ENCODE measurements at places on chromosomes 6 and 20.

DNA sequence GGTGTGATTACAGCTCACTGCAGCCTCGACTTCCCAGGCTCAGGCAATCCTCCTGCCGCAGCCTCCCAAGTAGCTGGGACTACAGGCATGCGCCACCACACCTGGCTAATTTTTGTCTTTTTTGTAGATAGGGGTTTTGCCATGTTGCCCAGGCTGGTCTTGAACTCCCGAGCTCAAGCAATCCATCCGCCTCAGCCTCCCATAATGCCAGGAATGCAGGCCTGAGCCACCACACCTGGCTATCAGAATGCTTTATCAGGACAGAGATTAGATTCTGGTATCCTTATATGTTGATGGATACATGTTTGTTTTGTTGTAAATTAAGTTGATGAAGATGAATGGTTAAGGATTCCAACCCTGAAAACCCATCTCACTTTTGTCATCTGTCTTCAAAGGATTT lies 24.2 kb downstream of the LHFPL5 start:
- no peak for DNase-seq

GRCh38 chr20:55446301-55446700 lies 559.0 kb downstream of the CBLN4 start:
- peak; percentile 38 for DNase-seq

GRCh38 chr6:1929931-1930330 lies 315.5 kb downstream of the GMDS start:
- DNase-seq = no peak

GRCh38 chr20:24185791-24186190 lies 197.2 kb upstream of the GGTLC1 start:
- DNase-seq = no peak

- DNase-seq = no peak
These were observed 40.0 kb downstream of the PLAGL2 start for GRCh38 chr20:32167552-32167951.

DNA sequence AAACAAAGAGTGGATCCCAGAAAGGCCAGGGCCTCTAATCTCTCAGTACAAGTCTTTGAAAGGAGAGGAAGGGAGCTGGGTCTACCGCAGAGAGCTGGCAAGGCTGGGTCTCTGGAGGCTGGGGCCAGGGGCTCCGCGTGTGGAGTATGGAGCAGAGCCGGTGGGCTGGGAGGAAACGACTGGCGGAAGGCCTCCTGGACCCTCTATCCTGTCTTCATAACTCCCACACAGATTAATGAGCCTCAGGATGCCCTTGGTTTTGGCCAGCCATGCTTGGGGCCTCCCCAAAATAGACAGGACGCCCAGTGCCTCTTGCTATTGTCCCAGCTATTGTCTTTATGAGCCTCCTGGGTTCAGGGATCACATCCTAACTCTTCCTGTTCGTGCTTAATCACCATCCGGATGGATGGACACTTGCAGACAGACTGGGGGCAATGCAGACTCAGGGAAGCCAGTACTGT lies 306.4 kb downstream of the DHX35 start:
- DNase-seq = no peak

GRCh38 chr6:36210182-36210581 lies 13.6 kb downstream of the BRPF3 start:
- DNase-seq = no peak

- no peak for DNase-seq
These were observed 125.9 kb downstream of the TAF4 start for GRCh38 chr20:61939691-61940360.

DNA sequence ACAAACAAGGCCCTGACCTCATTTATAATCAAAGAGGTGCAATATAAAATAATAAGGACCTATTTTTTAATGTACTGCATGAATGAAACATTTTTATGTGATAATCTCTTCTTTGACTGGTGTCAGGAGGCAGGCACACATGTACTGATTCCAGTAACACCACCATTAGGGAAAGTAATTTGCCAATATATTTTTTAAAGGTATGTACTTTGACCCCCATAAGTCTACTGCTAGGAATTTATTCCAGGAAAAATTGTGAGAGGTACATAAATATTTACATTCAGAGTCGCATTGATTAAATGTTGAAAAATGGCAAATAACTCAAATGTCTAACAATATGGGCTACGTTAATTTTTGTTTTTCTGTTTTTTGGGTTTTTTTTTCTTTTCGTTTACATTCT lies 325.4 kb upstream of the PRDM1 start:
- DNase-seq = no peak

DNA sequence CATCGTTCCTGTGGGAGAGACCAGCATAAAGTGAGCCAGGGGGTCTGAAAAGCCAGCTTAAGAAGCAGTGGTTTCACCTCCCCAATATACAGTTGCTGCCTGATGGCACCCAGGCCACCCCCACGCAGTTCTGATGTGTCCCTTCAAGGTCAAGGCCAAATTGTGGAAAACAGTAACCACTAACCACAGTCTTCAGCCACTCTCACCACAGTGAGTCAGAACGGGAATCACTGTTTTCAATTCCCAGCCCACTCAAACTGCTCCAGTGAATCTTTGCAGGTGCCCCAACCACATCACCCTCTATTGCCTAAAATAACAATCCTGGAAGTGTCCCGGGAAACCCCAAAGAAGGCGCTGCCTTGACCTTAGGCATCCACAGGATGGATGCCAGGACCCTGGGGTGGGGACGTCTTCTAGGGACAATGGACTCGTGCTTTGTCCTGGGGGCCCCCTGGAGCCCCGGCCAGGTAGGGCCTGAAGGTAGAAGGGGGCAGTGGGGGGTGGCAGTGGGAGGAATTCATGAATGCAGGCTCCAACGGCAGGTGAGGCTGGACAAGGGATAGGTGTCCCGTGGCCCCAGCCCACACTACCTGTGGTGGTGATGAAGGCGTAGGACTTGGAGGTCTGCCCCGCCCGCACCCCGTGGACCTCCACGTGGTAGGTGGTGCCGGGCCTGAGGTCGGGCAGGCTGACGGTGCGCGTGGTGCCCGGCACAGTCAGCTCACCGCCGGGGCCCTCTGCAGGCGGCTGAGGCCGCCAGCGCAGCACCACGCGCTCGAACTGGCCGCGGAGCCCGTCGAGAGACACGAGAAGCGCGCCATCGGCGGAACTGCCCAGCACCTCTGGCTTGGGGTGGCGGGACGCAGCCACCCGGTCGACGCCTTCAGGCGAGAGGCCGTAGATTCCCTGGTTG lies 22.2 kb downstream of the TNXB start:
- no peak for DNase-seq

DNA sequence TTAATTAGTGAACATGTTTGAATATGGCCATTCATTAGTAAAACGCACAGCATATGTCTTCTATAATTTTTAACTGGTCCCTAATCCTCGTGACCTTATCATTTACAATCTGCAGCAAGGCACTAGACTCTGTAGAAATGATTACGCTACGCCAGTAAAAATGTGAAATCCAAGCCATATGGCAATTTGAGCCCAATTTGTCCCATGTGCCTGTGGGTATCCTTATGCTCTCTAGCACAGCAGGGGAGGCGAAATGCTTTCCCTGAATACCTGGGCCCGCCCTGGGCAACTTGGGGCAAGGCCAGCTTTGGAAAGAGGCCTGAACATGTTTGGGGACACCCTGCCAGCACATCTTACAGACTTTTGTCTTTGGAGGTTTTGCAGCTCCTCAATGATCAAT lies 122.7 kb upstream of the AGPAT4 start:
- no peak for DNase-seq

- DNase-seq = peak; percentile 35
These were observed 73.7 kb downstream of the LYRM2 start for GRCh38 chr6:89564752-89565427.

DNA sequence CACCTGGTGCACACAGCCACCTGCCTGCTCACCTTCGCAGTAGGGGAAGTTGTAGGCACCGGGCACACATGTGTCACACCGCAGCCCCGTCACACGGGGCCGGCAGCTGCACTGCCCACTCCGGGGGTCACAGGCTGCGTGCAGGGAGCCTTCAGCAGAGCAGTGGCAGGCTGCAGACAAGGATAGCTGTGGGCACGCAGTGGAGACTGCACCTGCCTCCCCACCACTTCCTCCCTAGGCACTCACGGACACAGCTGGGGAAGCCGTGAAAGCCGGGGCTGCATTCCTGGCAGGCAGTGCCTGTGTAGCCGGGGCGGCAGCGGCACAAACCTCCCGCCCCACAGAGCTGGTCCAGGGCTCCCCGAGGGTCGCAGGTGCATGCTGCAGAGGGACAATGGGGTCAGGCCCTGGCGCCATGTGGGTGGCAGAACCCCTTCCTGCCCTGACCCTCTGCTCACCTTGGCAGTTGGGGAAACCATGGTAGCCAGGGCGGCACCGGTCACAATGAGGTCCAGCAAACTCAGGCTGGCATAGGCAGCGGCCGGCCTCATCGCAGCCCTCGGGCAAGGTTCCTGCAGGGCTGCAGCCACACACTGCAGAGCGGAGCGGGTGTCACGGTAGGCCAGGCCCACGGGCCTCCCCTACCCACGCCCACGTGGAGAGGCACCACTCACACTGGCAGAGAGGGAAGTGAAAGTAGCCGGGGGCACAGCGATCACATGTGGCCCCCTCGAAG lies 29.4 kb downstream of the LAMA5 start:
- no peak for DNase-seq

GRCh38 chr6:125586074-125586473 lies 163.4 kb upstream of the HEY2 start:
- DNase-seq = no peak

DNA sequence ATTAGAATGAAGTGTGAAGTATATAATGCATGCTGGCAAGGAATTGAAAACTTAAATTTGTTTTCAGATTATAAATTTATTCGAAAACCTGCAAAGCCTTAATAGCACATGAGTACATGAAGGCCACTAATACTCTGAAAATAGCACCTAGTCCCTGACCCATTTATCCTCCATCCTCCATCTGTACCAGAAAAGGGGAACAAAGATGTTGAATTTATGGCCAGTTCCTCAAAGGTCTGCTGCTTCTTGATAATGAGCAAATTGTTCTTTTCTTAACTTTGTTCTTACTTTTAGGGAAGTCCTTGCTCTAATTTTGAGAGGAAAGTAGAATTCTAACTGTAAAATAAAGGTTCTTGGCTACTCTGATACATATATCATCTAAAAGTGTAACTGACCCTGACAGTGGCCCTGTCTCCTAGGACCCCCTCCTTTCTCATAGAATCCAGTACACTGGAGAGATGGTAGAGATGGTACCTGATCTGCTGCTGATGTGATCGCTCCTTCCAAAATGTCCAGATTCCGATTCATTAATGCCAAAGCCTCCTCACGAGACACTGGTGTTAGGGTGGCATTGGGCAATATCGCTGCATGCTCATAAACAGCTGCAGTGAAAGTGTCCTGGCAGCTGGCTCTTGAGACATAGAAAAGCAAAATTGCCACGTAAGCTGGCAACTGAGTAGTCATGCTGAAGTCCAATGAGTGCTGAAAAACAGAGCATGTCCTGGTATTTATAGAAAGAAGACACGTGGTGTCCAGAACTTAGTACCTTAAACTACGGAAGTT lies at the start of gene VNN1:
Gene VNN1 (minus strand): TSS at position 704 of the 783 bp plus-strand sequence. CDS start 20 bp downstream, at position 684.
- DNase-seq = no peak

DNA sequence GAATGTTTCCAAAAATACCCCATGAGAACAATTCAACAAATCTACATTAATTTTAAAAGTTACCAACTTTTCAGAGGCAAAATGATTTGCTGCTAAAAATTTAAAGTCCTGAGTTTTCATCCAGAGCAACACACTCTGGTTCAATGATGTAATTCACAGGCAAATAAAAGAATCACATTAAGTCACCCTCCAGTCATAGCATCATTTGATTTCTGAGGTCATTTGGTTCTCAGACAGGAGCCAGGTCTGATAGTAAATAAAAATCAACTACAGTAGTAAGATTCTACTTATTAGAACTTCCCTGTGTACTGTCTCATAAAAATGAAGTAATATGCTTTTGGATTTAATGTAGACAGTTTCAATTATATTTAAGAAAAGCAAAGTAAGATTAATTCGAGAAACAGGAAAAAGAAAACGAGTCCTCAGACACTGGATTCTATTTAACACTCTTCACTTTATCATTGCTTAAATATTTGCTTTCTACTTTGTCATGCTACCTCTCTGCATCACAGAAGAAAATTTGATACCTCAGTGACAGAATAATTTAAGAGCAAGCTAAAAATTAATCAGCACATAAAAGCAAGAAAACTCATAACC lies 25.8 kb downstream of the MAP7 start:
- peak; percentile 74 for DNase-seq

GRCh38 chr6:28206928-28207509 lies 18.1 kb upstream of the ZSCAN9 start:
- no peak for DNase-seq

DNA sequence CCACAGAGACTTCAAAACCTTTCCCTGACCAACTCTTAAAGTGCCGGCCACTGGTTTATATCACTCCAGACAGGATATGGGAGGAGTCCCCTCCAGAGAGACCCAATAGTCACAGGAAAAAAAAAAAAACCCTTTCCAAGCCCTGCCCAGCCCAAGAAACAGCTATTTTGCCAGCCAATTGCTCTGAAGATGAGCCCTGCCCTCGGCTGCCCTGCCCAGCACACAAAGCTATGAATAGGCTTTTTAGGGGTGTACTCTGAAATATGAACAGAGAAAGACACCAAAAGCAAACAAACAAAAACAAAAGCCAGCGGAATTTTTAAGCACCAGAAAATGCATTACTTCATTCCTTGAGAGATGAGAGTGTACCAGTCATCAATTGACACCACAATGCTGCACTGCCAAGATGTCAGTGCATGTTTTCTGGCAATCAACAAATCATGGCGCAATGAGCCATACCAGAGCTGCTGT lies 275.1 kb downstream of the C6orf118 start:
- DNase-seq = no peak

DNA sequence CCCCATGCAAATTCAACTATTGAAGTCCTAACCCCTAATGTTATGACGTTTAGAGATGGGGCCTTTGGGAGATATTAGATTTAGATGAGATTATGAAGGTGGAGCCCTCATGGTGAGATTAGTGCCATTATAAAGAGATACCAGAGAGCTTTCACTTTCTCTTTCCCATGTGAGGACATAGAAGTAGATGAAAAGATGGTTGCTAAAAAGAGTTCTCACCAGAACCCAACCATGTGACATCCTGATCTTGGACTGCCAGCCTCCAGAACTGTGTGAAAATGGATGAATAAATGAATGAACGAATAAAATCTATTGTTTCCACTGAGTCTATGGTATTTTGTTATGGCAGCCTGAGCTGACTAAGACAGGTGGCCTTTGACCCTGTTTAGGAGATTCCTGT lies 50.6 kb upstream of the FBXO30 start:
- no peak for DNase-seq

DNA sequence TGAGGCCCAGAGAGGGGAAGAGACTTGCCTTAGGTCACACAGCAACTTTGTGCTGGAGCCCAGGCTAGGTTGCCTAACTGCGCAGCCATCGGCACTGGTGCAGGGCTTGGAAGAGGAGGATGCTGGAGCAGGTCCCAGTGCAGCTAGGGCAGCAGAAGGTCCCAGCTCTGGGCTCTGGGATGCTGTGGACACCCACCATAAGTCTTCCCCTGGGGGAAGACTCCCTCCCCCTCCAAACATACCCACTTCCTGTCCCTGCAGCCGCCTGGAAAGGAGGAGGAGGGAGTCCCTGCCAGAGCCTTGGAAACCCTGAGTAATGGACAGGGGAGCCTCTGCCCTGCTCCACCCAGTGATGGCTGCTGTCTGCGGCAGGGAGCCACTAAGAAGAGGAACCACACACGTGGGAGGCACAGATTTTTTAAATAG lies 93.6 kb downstream of the NCR2 start:
- DNase-seq = peak; percentile 72

Measured in NCI-H146 (cell line).